Thymus (tissue), 14 donors: ENCODE measurements at places on chromosomes 7 and 10.

DNA sequence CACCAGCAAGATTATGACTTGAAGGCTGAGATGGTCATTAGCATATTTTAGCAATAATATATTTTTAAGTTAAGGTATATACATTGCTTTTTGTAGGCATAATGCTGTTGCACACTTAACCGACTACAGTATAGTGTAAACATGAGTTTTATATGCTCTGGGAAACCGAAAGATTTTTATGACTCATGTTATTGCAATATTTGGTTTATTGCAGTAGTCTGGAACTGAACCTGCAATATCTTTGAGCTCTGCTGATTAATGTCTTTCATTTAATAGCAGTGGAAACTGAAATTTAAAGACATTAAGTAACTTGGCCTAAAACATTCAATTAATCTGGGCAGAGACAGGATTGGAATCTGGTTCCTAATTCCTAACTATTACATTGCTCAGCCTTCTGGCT is 266.7 kb upstream of the PLXDC2 start:
- no peaks in the 10 kb centered on the region for H3K36me3 ChIP-seq
- no peaks in the 10 kb centered on the region for H3K4me1 ChIP-seq
- no peak overlapping the region for H3K27ac ChIP-seq
- H3K27me3 ChIP-seq: no peaks in the 10 kb centered on the region
- DNase-seq: no peak

DNA sequence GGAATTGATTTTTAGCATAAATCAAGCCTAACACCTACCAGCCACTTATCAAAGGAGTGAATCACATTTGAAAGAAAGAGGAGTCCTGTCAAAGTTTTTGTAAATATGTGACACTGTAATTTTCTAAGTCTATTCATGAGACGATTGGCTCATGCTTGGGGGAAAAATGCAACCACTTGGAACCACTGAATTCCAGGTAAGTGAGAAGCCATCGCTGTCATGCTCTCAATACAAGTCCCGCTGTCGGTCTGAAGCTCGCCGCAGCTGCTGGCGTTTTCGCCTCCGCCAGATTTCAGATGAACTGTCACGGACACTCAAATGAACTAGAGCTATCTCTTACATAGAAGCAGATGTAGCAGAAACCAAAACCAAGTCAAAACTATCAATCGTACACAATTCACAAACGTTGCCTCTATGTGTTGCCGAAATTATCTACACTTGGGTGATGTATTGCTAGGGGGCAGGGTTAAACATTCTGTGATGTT is 279.8 kb upstream of the FZD8 start:
- no peak overlapping the region for H3K4me3 ChIP-seq
- DNase-seq: no peak
- H3K36me3 ChIP-seq: no peaks in the 10 kb centered on the region

DNA sequence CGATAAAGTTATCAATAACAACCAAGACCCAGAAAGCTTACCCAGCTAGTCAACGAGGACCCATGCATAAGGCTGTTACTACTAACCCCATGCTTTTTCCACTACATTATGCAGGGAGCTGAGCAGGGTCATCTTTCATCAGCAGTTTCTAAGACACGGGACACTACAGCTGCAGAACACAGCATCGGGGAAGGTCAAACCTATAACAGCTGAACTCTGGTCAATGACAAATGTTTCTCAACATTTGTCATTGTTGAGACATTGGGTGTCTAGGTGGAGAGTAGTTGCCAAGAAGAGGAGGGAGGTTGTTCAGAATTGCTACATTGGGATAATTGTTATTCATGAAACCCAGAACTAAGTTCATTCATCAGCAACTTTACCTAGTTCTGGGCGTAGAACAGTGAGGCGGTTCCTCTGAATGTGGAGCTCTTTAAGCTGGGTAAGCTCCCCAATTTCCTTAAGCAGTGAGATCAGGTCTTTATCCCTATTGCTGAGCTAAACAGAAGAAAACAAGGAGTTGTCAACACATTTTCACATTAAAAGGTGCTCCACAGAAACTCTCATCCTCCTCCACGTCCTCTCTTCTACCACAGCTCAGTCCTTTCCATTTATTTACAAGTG is 105.6 kb downstream of the ZNF22 start:
- no peak overlapping the region for H3K4me3 ChIP-seq
- no peaks in the 10 kb centered on the region for H3K4me1 ChIP-seq
- H3K27me3 ChIP-seq: peaks cover 2% of the 10 kb centered on the region
- DNase-seq: no peak

- no peaks in the 10 kb centered on the region for H3K4me1 ChIP-seq
- H3K4me3 ChIP-seq: no peak overlapping the region
- no peak overlapping the region for H3K27ac ChIP-seq
- no peak for DNase-seq
These were observed 102.7 kb upstream of the FAM13C start for GRCh38 chr10:59465088-59465487.

- no peak for DNase-seq
- peaks cover 2% of the 10 kb centered on the region for H3K4me1 ChIP-seq
- peaks cover 20% of the 10 kb centered on the region for H3K27me3 ChIP-seq
- H3K36me3 ChIP-seq: no peaks in the 10 kb centered on the region
- H3K4me3 ChIP-seq: no peak overlapping the region
These were observed 4.5 kb upstream of the DGKI start for GRCh38 chr7:137850972-137851945.

GRCh38 chr10:93075369-93076221 is 1.9 kb downstream of the CYP26A1 start:
- H3K36me3 ChIP-seq: no peaks in the 10 kb centered on the region
- peaks cover 22% of the 10 kb centered on the region for H3K4me1 ChIP-seq
- H3K27me3 ChIP-seq: peaks cover 96% of the 10 kb centered on the region
- no peak for DNase-seq

DNA sequence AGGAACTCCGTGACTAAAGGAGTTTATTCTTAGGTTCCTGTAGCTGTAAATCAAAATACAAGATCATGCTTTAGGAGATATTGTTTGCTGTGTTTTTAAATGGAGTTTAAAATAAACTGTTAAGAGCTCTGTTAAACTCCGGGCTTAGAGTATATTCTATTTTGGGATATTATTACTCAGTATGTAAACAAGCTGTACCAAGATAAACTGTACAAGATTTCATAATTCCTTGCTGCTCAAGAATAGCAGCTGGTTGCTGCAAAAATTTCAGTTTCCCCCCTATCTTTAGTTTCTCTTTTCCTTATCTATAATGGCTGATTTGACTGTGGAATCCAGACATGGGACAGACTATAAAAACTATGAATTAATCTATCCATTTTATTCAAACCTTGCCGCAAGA is 215.7 kb downstream of the HTR7 start:
- H3K27me3 ChIP-seq: no peaks in the 10 kb centered on the region
- H3K4me1 ChIP-seq: no peaks in the 10 kb centered on the region
- no peak for DNase-seq
- no peak overlapping the region for H3K27ac ChIP-seq

- no peaks in the 10 kb centered on the region for H3K27me3 ChIP-seq
- H3K36me3 ChIP-seq: peaks cover 11% of the 10 kb centered on the region
- DNase-seq: no peak
- H3K4me1 ChIP-seq: peaks cover 6% of the 10 kb centered on the region
- H3K4me3 ChIP-seq: no peak overlapping the region
These were observed 34.0 kb downstream of the CDK6 start for GRCh38 chr7:92802406-92802805.

- no peak overlapping the region for H3K4me3 ChIP-seq
- no peaks in the 10 kb centered on the region for H3K27me3 ChIP-seq
- no peak for DNase-seq
- peaks cover 24% of the 10 kb centered on the region for H3K4me1 ChIP-seq
These were observed 64.1 kb upstream of the MPP7 start for GRCh38 chr10:28366994-28367393.

GRCh38 chr7:84247591-84247990 is 53.0 kb upstream of the SEMA3A start:
- H3K27me3 ChIP-seq: no peaks in the 10 kb centered on the region
- H3K27ac ChIP-seq: no peak overlapping the region
- H3K4me1 ChIP-seq: no peaks in the 10 kb centered on the region
- no peak for DNase-seq

- no peaks in the 10 kb centered on the region for H3K36me3 ChIP-seq
- no peaks in the 10 kb centered on the region for H3K27me3 ChIP-seq
- peak overlapping the region; percentile 50 for H3K27ac ChIP-seq
These were observed 3.9 kb upstream of the ITGB1 start for GRCh38 chr10:32961895-32962369.

DNA sequence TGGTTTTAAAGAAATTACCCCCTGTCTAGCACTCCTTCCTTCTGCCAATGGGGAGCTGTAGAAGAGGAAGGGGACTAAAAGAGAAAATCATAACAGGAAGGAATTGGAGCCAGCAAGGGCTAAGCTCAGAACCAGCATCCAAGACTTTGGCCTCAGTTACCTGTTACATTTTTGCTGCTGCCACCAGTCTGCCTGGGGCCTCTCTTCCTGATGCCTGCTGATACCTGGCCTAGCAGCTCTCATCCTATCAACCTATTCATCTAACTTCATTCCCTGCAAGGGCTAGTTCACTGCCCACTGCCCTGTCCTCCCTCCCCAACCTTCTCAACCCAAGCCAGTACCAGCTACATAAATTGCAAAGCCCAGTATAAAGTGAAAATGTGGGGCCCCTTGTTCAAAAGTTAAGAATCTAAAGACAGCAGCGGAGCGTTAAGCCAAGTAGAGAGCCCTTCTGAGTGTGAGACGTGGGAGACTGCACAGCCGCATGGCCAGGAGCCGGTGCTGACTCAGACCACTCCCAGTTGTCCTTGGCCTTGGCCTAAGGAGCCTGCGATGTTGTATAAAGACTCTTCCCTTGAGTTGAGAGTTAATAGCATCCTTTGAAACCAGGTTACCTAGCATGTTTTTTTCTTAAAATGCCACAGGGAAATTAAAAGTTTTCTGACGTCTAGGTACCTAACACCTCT is 13.2 kb upstream of the AOC1 start:
- H3K4me1 ChIP-seq: no peaks in the 10 kb centered on the region
- no peak overlapping the region for H3K27ac ChIP-seq
- H3K4me3 ChIP-seq: no peak overlapping the region
- no peaks in the 10 kb centered on the region for H3K27me3 ChIP-seq
- DNase-seq: no peak

GRCh38 chr7:45089341-45089891 is 647 bp upstream of the NACAD start:
- peak; percentile 44 for DNase-seq
- peaks cover 4% of the 10 kb centered on the region for H3K4me1 ChIP-seq
- no peaks in the 10 kb centered on the region for H3K36me3 ChIP-seq
- H3K4me3 ChIP-seq: peak overlapping the region; percentile 34

GRCh38 chr10:102511583-102512274 is 8.0 kb downstream of the SUFU start:
- no peaks in the 10 kb centered on the region for H3K27me3 ChIP-seq
- H3K36me3 ChIP-seq: peaks cover 54% of the 10 kb centered on the region
- no peaks in the 10 kb centered on the region for H3K4me1 ChIP-seq
- peak overlapping the region; percentile 42 for H3K27ac ChIP-seq
- no peak for DNase-seq
- no peak overlapping the region for H3K4me3 ChIP-seq

- H3K27me3 ChIP-seq: no peaks in the 10 kb centered on the region
- no peak overlapping the region for H3K4me3 ChIP-seq
- H3K36me3 ChIP-seq: no peaks in the 10 kb centered on the region
- H3K4me1 ChIP-seq: no peaks in the 10 kb centered on the region
- no peak overlapping the region for H3K27ac ChIP-seq
These were observed 28.4 kb upstream of the ZNF273 start for GRCh38 chr7:64874562-64875250.

GRCh38 chr7:74627661-74628411 is 29.7 kb upstream of the GTF2I start:
- no peak overlapping the region for H3K4me3 ChIP-seq
- H3K36me3 ChIP-seq: no peaks in the 10 kb centered on the region
- H3K27me3 ChIP-seq: no peaks in the 10 kb centered on the region
- peak overlapping the region; percentile 36 for H3K27ac ChIP-seq

GRCh38 chr10:74021248-74022055 is 23.5 kb downstream of the VCL start:
- no peak overlapping the region for H3K4me3 ChIP-seq
- DNase-seq: no peak
- H3K4me1 ChIP-seq: no peaks in the 10 kb centered on the region
- H3K36me3 ChIP-seq: no peaks in the 10 kb centered on the region
- H3K27ac ChIP-seq: no peak overlapping the region
- H3K27me3 ChIP-seq: no peaks in the 10 kb centered on the region

DNA sequence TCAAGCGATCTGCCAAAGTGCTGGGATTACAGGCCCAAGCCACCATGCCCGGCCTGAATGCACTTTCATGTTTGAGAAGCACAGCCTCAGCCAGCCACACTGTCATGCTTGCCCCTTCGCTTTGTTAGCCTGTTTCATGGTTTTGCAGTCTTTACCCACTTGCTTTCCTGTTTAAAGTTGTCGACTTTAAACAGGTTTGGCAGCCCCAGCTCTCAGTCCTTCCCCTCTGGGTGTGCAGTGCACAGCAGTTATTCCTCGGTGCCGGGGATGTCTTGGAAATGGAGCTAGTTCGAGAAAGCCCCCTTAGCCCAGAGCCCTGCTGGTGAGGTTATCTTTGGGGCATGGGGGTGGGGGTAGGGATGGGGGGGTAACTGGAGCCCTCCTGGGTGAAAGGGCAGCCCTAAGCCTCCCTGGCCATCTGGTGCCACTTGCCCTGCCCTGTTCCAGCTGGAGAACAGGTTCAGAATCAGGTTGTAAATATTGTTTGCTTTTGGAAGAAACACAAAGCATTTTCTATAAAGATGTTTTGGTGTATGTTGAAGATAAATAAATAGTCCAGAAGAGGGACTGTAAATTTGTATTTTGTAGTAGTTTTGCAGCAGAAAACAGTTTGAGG is 14.8 kb downstream of the TSPAN14 start:
- peaks cover 9% of the 10 kb centered on the region for H3K36me3 ChIP-seq
- peaks cover 81% of the 10 kb centered on the region for H3K4me1 ChIP-seq
- H3K27me3 ChIP-seq: no peaks in the 10 kb centered on the region

- no peaks in the 10 kb centered on the region for H3K36me3 ChIP-seq
- H3K4me3 ChIP-seq: no peak overlapping the region
- H3K27me3 ChIP-seq: no peaks in the 10 kb centered on the region
- no peak overlapping the region for H3K27ac ChIP-seq
- DNase-seq: no peak
These were observed 26.8 kb upstream of the MGMT start for GRCh38 chr10:129440247-129440646.

GRCh38 chr10:132149917-132150316 is 36.8 kb upstream of the DPYSL4 start:
- H3K27me3 ChIP-seq: no peaks in the 10 kb centered on the region
- H3K4me3 ChIP-seq: no peak overlapping the region
- H3K27ac ChIP-seq: no peak overlapping the region
- no peaks in the 10 kb centered on the region for H3K4me1 ChIP-seq

- no peaks in the 10 kb centered on the region for H3K36me3 ChIP-seq
- H3K4me3 ChIP-seq: peak overlapping the region; percentile 49
- peaks cover 8% of the 10 kb centered on the region for H3K4me1 ChIP-seq
- H3K27ac ChIP-seq: no peak overlapping the region
- peak; percentile 60 for DNase-seq
- peaks cover 30% of the 10 kb centered on the region for H3K27me3 ChIP-seq
These were observed 104.0 kb downstream of the TRIL start for GRCh38 chr7:28853834-28854749.
